ENCODE measurements at places on chromosomes 7 and 10. TPM values are rescaled to one million over a fixed set of nuclear protein-coding genes. Genes with fewer than 3 reads are reported as not detected.

Gene AKR1C8
- 0.87 TPM for total RNA-seq

Gene ZRANB1
- total RNA-seq, result 21.3 TPM

Gene GIMAP5
- 44.1 TPM for total RNA-seq

Gene LAMB1
- total RNA-seq, result not detected

Gene IFIT1
- total RNA-seq, result 1.9 TPM

All from T-helper 17 cell (primary cell).